ENCODE measurements at places on chromosomes 13 and 19.

- no peak for DNase-seq
Observed at GRCh38 chr13:39253774-39254173, 215.5 kb downstream of the NHLRC3 start.

GRCh38 chr13:50319635-50320255 lies 304.5 kb downstream of the KCNRG start:
- no peak for DNase-seq

- no peak for DNase-seq
Observed at GRCh38 chr13:33548069-33548468, 262.5 kb upstream of the STARD13 start.

GRCh38 chr13:38042771-38043170 lies 173.2 kb upstream of the TRPC4 start:
- DNase-seq = peak; percentile 1

DNA sequence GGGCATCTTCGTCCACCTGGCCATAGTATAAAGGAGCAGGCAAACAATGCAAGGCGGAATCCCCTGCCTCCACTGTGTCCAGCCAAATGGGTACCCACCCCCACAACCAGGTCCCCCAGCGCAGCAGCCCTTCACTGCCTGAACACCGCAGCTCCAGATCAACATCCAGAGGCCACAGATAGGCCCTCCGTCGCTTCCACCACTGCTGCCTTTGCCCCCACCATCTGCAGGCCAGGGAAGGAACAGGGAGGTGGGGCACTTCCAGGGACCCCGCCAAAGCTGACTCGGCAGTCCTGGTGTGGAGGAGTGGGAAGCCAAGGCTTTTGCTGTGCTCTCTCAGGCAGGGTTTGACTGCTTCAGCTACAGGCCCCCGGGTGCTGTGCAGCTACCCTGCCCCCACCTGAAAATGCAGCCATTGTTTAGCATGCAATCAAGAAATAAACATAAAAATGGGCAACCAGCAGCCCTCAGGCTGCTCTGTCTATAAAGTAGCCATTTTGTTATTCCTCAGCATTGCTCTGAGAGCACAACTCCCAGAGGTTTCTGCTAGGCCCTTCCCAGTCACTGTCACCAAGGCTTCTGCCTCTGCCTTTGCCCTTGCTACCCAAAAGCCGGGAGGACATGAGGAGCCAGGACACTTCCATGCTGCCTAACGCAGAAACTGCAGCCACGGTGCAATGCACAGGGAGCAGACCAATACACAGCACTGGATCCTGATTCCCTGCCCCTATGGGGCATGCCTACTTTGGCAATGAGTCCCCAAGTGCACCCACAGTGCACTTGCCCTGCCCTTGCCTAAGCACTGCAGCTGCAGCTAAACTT lies 733.2 kb upstream of the KLHL1 start:
- DNase-seq = no peak

DNA sequence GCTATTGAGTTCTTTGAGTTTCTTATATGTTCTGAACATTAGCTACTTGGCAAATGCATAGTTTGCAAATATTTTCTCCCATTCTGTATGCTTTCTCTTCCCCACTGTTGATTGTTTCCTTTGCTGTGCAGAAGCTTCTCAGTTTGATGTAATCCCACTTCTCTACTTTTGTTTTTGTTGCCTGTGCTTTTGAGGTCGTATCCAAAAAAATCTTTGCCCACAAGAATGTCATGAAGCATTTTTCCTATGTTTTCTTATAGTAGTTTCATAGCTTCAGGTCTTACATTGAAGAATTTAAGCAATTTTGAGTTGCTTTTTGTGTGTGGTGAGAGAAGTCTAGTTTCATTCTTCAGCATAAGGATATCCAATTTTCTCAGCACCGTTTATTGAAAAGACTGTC lies 536.7 kb upstream of the ARGLU1 start:
- DNase-seq = no peak

DNA sequence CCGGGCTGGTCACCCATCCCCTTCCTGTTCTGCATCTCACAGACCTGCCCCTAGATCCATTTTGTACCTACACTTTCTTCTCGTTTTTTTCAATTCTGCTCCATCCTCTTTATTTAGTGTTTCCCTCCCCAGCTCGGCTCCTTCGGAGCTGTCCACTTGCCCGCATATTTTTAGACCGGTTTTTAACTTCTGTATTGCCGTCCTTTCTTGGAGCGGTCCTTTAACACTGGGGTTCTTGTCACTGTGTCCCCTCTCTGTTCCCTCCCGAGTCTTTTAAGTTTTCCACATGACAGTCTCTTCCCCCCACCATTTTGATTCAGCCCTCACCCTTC lies 1.7 kb downstream of the ARHGAP35 start:
- DNase-seq = no peak

GRCh38 chr19:10727685-10728201 lies 9.9 kb downstream of the DNM2 start:
- no peak for DNase-seq

- peak; percentile 10 for DNase-seq
Observed at GRCh38 chr19:40718774-40719391, 2.0 kb downstream of the ITPKC start.

GRCh38 chr13:43229506-43229905 lies 206.1 kb downstream of the DNAJC15 start:
- no peak for DNase-seq

GRCh38 chr19:1366899-1367870 lies 16.5 kb upstream of the NDUFS7 start:
- no peak for DNase-seq

- no peak for DNase-seq
Observed at GRCh38 chr19:54677217-54677616, 14.4 kb downstream of the LILRB4 start.

DNA sequence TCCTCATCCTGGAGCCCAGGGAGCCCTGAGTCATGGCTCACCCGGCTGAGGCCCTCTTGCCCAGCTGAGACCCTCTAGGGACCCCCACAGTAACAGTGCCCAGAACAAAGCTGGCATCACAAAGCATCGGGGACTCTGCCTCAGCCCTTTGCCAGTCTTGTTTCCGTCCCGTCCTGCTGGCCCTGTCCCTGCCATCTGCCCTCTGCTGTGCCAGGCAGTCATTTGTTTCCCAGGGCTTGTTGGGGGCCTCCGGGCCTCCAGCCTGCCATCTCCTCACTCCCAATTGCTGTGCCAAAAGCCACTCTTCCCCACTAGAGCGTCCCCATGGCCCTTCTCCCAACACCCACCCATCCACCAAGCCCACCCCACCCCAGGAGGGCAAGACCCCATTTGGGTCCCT lies 64.2 kb downstream of the SMARCA4 start:
- DNase-seq = no peak

- DNase-seq = peak; percentile 49
Observed at GRCh38 chr13:31638577-31638976, 100.7 kb upstream of the RXFP2 start.

DNA sequence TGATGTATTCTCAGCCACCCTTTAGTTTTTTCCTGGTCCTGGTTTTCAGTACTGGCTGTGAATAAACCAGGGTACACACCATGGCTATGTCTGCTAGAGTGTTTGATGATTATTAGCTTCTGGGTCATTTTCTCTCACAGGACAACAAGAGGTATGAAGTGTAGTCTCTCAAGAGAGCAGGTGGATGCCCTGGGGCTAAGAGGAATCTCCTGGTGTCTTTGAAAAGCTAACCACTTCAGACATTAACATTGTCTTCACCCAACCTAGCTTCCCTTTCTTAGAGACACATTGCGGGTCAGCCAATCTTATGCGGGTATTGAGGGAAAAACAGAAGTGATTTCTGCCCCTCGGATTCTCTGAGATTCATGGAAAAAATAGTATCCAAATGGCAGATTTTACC lies 1.6 kb downstream of the ZNF730 start:
- DNase-seq = no peak

GRCh38 chr19:54916822-54917221 lies 10.9 kb downstream of the NCR1 start:
- no peak for DNase-seq

DNA sequence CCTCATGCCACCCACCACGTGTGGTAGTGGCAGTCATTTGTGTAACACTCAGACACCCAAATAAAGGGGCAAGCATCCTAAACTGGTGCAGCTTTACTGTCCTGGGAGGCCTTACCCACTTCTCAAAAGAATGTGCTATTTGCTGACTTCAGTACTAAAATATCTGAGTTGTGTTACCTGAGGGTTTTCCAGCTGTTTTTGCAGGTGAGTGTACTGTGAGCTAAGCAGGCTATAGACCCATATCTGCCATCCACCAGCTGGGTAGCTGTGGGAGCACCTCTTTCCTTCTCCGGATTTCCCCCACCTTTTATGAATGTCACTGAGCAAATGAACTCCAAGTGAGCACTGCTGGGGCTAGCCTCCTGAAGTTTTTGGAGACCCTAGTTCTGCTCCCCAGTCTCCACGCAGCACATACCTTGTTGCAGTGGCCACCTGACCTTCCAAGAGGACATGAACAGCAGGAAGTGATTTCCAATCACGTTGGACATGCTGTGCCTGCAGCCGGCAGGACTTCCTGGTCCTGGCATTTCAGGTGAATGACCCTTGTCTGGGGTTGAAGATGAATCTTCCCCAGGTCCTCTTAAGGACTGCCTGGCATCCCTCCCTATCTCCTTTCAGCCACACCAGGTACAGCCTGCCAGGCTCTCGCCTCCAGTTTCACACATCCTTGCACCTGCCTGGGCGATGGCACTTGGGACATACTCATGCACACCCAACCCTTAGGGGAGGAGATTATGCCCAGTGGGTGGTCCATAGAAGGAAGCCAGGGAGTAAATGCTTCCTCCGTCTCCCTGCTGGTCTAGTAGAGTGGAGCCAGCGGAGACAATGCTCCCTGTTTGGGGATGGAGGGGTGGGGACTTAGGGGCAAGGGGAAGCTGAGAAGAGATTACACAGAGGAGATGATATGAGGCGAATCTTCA lies 109.5 kb upstream of the SPATA13 start:
- no peak for DNase-seq

GRCh38 chr19:28210886-28211285 lies 1002.1 kb downstream of the UQCRFS1 start:
- DNase-seq = no peak

GRCh38 chr13:23707674-23708073 lies 137.5 kb downstream of the TNFRSF19 start:
- no peak for DNase-seq

GRCh38 chr19:4594201-4594600 lies 34.7 kb upstream of the SEMA6B start:
- DNase-seq = no peak

GRCh38 chr13:70253834-70254233 lies 145.6 kb upstream of the KLHL1 start:
- DNase-seq = no peak

GRCh38 chr13:100212904-100213553 lies 124.1 kb downstream of the PCCA start:
- DNase-seq = no peak

GRCh38 chr19:4609878-4610511 lies 29.3 kb upstream of the TNFAIP8L1 start:
- no peak for DNase-seq

GRCh38 chr13:80454245-80454644 lies 113.3 kb upstream of the SPRY2 start:
- no peak for DNase-seq

DNA sequence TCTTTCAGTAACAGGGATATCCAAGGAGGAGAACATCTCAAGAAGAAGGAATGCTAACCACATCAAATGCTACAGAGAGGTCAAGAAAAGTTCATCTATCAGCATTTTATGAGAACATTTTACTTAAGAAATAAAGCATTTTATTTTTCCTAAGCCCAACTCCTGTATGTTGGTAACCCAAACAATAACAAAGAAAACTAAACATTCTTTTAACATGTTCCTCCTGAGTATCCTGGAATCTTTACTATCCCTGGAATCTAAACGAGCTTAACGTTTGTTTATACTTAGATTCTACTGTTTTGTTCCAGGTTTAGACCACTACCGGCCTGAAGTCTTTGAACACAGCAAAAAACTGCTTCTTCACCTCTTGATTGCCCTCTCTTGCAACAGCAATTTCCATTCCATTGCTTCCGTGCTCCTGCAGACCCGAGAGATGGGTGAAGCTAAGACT lies 89.7 kb downstream of the ZAR1L start:
- DNase-seq = no peak

GRCh38 chr19:39131255-39131755 lies 5.7 kb downstream of the PAK4 start:
- no peak for DNase-seq

DNA sequence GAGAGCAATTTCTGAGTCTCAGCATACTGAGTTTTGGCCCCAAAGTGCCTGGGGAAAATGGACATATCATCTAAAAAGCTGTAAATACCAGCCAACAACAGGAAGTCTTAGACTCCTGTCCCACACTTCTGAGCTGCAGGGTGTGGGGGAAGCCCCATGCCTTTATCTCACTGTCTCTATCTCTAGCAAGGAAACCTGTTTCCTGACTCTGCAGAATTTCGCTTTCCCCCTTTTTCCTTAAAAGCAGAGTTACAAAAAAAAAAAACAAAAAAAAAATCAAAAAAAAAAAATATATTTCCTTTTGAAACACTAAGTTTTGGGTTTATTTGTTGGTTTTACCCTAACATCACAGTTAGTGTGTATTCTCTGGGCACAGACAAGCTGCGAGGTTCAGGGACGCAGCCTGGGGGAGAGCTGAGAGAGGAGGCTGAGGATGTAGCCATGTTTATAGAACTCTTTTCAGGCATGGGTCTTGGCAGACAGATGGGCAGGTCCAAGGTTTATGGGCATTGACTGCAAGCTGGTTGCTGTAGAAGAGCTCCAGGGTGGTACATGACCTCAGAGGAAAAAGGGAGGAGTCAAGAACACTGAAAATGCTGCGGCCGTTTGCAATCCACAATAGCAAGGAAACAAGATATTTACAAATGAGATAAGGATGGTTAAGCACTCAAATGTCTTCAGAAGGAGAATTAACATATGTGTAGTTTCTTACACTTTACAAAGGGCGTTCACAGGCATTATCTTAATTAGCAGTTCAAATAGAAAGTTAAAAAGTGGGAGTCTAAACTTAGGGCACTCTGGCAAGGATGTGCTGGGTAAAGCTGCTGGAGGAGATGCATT lies 4.9 kb downstream of the MBNL2 start:
- DNase-seq = no peak

DNA sequence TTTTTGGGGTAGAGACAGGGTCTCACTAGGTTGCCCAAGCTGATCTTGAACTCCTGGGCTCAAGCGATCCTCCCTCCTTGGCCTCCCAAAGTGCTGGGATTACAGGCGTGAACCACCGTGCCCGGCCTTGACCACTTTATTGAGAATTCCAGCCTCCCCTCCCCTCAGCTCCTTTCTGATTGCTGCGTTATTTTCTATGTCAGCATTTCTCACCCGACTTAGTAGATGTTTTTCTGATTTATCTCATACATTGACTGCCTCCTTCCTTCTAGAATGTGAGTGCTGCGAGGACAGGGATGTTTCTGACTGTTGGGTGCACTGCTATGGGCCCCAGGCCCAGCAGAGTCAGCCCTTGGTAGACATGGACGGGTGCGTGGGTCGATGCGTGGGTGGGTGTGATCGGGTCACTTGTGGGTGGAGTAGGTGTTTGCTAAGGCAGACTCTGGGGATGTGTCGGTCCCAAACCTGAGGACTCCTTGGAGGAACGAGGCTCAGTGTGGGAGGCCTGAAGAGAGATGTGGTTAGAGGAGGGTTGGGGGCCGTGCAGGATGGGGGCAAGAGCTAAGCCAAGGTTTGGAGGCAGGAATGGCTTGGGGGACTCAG lies 34.2 kb upstream of the NCCRP1 start:
- DNase-seq = no peak
